ACHN (cell line): ENCODE measurements at places on chromosomes 5 and 9.

DNA sequence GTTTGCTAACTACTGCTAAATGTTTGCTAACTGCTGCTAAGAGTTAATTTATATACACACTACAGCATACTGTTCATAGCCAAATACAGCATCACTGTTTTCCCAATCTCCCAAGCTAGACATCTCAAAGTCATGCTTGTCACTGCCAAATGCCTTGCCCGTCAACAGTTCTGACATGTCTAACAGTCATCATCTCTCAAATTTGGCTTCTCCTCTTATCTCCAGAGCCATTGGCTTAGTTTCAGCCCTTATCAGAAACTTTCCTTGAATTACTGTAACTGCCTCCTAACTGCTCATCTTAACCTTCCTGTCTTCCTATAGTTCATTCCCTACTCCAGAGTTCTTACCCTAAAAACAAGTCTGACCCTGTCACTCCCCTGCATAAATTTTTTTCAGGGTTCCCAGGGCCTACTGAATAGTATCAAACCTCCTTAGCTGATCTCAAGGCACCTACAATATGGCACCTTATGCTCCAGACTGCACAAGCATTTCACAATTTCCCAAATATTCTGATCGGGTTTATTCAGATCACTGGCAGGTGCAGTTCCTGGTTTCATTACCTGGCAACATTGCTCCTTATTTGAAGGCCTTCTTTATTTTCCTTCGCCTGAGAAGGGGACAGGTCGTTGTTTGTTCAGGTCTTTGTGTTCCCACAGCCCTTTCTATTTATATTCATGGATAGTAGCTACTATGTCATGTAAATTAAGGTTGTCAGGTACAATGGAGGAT is 55.9 kb upstream of the ANKRD55 start:
- DNase-seq: no peak

- no peak for DNase-seq
Observed at GRCh38 chr5:68749077-68749476, 344.7 kb upstream of the SLC30A5 start.

DNA sequence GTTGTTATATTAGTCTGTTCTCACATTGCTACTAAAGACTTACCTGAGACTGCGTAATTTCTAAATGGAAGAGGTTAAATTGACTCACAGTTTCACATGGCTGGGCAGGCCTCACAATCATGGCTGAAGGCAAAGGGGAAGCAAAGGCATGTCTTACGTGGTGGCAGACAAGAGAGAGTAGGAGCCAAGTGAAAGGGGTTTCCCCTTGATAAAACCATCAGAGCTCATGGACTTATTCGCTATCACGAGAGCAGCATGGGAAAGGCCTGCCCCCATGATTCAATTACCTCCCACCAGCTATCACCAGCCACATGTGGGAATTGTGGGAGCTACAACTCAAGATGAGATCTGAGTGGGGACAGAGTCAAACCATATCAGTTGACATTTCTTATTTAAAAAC is 374.5 kb upstream of the RORB start:
- no peak for DNase-seq

DNA sequence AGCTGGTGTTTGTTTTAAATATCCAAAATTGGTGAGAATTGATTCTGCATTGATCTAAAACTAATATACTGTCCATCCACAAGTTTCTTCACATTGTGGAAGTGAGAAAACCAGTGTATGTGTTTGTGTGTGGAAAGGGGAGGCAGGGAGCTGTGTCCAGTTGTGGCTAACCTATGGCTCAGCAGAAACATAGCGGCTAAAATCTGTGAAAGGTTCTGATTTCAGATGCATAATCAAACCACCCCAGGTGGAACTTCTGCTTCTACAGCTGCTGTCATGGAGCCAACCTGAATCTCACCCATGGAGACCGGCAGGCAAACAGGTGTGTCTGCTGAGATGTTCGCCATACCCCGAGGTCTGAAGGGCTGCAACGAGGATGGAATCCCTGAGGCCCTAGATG is at the start of gene TAF11L14:
TSS of gene TAF11L14 (plus strand) at position 301 of the 400 bp plus-strand sequence.
- no peak for DNase-seq

DNA sequence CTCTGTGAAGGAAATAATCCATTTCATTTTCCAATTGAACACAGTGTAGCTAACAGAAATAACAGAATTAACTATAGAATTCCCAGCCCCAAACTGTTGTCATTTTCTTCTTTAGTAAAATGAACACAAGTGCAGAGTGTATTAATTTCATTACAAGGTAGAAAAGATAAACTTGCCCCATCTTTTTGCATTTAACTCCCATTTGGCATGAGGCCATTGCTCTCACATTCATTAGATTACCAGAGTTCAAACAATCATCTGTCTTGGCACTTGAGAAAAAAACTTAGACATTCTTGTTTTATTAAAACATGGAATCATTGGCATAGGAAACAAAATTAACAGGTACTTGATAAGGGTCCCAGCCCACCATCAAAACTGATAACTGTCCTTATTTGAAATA is 821.5 kb upstream of the C9orf72 start:
- no peak for DNase-seq

DNA sequence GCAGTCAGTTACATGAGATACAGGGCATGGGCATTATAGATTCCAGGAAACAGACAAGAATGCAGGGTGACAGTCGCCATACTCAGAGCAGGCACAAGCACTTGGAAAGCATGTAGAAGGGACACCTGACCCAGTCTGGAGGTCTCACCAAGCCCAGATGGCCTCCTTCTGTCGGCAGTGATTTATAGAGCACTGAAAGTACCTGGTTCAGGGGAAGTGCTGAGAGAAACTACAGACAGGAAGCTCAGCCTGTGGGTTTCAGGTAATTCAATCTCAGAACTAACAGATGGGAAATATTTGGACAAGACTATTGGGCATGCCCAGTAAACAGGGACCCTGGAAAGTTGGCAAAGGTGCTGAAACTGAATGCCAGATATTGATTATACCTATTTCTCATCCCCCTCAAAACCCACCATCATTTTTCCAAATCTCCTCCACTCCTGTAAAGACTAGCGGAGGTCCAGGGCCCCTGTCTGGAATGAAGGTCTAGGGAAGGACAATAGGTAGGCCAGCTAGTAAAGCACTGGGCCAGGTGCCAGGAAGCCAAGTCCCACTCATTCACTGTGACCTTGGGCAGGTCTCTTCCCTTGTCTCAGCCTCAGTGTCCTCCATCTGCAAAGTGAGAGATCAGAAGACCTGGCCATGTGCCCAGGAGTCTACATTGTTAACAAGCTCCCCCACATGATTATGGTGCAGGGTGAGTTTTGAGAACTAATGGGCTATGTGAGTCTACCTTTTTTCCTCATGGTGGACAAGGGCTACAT is 26.9 kb downstream of the KLHL3 start:
- DNase-seq: no peak

GRCh38 chr9:114906922-114907571 is 23.3 kb downstream of the TNFSF8 start:
- peak; percentile 43 for DNase-seq

GRCh38 chr9:114283551-114284111 is 39.3 kb upstream of the ORM1 start:
- DNase-seq: no peak

- DNase-seq: peak; percentile 38
Observed at GRCh38 chr5:177426566-177427210, at the start of gene GRK6. Gene GRK6, plus strand, starts transcription at chr5:177426676. Its CDS starts 170 bp downstream, at chr5:177426846.

DNA sequence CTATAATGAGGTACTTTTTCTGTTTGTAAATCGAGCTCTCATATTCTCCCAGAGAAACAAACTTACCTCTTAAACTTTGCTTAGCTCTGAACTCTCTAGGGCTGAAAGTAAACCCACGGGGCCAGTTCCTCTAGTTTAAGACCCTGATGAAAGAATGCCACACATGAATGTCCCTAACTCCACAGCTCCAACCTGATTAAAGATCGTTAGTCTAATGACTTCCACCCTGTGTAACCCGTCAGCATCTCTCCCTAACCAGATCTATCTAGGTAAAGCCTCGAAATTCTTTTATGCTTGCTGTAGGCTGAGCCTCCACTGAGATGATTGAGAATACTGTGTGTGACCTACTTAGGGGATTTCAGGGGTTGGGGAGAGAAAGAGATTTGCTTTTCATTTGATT is 27.0 kb downstream of the ADRA1B start:
- no peak for DNase-seq

DNA sequence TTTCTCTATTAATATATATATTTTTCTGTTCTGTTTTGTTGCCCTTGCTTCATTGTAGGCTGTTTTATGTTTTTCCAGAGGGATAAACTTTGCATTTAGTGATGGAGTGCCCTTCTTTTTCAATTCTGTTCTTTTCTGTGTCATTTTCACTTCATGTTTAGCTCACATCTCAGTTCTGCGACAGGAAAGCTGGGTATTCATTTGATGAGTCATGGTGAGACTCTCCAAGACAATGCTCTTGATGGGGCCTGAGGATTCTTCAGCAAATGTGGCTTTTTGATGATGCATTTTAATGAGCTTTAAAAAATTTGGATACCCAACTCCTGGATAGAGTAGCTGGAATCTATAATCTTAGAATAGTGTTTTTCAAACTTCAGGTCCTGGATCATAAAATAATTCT is 56.5 kb upstream of the SPATA31D4 start:
- DNase-seq: peak; percentile 18

DNA sequence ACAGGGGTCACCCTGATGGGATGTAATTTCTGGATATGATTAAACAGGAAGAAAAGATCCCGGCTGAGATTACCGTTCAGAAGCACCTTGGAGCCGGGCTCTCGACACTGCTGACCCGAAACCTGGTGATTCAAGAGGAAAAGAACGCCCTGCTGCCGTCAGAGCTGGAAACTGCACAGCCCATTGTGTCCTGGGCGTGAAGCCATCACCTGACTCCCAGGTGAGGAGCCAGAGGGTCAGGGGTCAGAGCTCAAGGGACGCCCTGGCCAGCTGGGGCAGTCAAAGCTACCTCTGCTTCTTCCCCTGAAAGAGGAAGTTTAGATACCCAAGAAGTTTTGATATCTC is 17.8 kb upstream of the SLC12A7 start:
- DNase-seq: no peak

DNA sequence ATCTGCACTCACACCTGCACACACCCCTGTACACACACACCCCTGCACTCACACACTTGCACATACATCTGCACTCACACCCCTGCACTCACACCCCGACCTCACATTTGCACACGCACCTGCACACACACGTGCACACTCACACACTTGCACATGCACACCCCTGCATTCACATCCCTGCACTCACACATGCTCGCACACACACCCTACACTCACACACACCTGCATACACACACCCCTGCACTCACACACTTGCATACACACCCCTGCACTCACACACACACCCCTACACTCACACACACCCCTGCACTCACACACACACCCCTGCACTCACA is 27.5 kb downstream of the GLT6D1 start:
- DNase-seq: no peak

DNA sequence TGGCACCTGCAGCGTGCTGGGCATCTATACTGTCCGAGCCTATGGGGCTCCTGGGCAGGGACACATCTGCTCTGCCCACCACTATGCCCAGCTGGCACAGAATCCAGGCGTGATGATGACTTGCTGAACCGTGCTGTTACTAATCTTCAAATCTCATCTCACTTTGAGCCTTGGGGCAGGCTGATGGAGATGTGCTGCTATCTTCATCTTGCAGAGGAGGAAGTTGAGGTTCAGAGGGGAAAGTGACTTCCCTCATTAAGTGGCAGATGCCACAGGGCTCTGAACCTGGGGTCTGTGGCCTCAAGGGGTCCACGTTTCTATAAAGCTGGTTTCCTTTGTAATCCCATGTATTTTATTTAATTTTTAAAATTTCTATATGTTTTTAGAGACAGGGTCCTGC is 4.7 kb downstream of the SLC2A6 start:
- DNase-seq: no peak

- no peak for DNase-seq
Observed at GRCh38 chr5:126052120-126052519, 371.1 kb upstream of the GRAMD2B start.

GRCh38 chr9:123696476-123696875 is 233.4 kb downstream of the DENND1A start:
- DNase-seq: no peak
